ENCODE measurements at places on chromosomes 6 and 20.
A peak's percentile ranks its signal among the peaks of the same experiment; 100 is the strongest.

GRCh38 chr6:168960551-168961263 is 292.9 kb downstream of the THBS2 start:
- no peak for DNase-seq

DNA sequence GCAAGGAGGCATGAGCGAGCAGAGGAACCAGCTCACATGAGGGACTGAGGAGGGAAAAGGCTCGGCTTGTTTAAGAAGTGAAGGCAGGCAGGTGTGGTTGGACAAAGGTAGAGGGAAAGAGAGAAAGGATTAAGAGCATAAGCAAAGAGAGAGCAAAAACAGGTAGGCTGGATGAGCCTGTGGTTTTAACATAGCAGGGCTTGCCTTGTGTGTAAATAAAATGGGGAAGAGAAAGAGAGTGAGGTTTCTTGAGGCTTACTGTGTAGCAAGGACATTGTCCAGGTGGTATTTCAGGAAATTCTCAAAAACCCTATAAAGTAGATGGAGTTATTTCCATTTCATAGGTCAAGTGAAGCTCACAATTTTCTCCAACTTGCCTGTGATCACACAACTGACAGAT is 93.9 kb upstream of the HDAC2 start:
- no peak for DNase-seq

DNA sequence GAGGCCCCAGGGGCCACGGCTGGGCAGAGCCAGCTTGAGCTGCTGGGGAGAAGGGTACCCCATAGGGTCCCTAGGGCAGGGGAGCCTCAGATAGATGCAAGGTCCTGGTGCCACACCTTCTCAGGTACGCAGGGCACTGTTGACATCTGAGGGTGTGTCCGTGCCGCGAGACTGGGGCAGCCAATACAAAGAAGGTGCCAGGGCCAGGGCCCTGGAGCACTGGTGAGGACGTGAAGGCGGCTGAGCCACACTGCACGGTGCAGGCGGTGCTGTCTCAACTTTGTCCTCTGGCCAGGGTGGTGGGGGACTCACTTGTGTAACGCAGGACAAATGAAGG is 649 bp upstream of the LRRC73 start:
- DNase-seq, result no peak

GRCh38 chr6:151014404-151015100 is 149.1 kb downstream of the MTHFD1L start:
- peak; percentile 74 for DNase-seq

GRCh38 chr20:46212876-46213275 is 94.8 kb downstream of the CD40 start:
- DNase-seq, result no peak

DNA sequence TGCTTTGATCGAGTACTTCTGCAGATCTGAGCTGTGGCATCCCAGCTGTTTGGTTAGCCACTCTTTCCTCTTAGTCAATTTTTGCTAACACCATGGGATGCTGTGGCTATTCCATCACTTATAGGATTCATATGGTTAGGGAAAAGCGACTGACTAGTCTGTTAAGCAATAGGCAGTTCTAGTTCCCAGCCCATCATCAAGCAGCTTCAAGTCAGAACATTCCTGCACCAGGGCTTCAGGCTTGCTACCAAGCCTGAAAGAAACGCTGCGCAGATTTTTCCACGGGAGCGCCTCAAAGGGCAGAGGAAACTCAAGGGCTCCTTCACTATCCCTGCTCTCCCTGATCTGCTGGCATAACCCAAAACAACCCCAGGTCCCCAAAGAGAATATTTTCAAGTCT is 159.8 kb upstream of the SUPT3H start:
- no peak for DNase-seq

DNA sequence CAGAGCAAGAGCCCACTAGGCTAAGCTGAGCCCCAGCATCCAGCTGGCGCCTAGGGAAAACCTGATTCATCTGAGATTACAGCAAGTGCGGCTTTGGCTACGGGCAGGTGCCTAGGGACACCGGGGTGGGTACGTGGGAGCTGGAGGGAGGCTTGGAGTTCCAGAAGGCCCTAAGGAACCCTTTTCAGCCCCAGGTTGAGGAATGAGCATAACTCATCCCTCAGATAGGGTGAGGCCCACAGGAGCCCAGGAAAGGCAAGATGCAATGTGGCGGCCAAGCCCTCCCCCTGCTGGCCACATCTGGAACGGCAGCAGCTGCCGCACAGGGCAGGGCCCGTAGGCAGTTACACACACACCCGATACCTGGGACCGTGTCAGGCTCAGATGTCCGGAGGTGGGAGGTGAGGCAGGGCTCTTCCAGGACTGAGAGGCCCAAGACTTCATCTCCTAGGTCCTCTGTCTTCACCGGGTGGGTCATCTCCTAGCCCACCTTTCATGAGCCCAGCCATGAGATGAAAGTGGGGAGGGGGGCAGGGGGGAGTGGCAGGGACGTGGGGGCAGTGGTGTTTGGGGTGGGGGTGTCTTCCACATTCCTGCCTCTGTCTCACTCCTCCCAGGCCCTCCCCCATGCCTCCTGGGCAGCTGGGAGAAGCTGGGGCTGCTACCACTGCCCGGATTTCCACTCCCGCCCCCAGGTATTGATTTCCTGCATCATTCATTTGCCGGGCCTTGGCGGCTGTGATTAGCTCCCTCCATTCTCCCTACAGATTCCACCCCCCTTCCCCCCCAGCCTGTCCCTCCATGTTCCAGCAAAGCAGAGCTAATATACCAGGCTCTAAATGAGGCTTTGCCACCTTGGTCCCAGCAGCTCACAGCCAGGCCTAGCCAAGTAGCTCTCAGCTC is 5.5 kb downstream of the MDGA1 start:
- peak; percentile 70 for DNase-seq

GRCh38 chr6:170097505-170098427 is 193.1 kb downstream of the DLL1 start:
- DNase-seq, result no peak

DNA sequence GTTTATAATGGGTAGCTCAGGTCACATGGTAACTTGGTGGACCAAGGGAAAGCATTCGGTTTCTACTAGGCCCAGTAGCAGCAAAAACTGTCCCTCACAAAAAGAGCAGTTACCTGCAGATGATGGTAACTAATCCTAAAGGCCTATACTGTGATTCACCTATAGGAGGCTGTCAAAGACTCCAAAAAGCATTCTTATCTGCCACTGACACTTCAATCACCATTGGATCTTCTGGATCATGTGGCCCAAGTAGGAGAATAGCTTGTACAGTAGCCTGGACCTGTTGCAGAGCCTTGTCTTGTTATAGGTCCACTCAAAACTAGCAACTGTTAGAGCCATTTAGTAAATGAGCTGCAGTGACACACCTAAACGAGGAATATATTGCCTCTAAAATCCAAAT is 23.2 kb upstream of the FILIP1 start:
- peak; percentile 7 for DNase-seq

GRCh38 chr20:24979036-24979960 is 13.3 kb downstream of the APMAP start:
- no peak for DNase-seq

- DNase-seq, result no peak
Observed at GRCh38 chr6:18317850-18318249, 53.5 kb upstream of the DEK start.
